ENCODE measurements at places on chromosomes 2 and 18. TPM values are rescaled to one million over a fixed set of nuclear protein-coding genes. Genes with fewer than 3 reads are reported as not detected.

DNA sequence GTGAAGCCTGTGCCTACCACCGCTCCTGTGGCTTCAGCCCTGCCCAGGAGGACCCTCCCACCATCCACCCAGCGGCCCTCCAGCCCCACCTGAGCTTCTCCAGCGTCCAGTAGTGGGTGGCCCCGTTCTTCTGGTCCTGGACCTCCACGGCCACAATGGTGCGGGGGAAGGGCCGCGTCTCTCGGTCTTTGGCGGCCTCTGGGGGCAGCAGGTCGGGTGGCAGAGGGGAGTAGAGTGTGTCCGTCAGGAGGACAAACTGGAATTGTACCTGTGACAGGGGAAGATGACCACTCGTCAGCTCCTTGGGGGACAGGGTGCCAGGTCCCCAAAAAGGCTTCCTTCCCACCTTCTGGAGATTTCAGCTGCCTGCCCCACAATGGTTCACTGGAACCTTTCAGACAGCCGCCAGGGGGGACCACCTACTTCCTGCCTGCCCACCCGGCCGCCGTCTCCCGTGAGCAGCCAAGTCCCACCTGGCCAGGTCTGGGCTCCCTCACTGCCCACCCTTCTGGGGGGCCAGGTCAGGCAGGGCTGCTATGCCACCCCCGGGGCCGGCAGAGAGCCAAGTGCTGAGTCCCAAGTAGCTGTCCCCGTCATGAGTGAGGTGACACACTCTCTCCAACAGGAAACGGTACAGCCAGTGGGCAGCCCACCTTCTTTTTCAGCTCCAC, 59.3 kb downstream of the KIF1A start:
- DNase-seq: no peak

- DNase-seq: no peak
These were observed 418 bp downstream of the WDR75 start for GRCh38 chr2:189441709-189442074.

DNA sequence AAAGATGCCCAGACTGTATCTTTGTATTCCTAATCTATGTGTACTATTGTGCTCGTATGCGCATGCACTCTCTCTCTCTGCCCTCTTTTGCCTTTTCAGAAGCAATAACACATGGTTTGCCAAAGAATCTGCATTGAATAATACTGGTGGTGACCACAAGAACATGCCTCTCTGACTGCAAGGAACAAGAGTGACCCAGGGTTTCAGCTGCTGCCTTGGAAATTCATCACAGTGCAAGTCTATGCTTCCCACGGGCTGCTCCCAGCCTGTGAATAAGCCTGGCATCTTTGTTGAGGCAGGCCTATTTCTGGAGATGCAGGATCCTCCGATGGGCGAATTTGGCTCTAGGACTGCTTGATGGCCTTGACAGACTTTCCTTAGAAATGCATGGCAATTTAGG, 689.4 kb upstream of the FANCL start:
- DNase-seq: no peak

GRCh38 chr2:200627110-200627770, 41.4 kb downstream of the AOX1 start:
- no peak for DNase-seq

DNA sequence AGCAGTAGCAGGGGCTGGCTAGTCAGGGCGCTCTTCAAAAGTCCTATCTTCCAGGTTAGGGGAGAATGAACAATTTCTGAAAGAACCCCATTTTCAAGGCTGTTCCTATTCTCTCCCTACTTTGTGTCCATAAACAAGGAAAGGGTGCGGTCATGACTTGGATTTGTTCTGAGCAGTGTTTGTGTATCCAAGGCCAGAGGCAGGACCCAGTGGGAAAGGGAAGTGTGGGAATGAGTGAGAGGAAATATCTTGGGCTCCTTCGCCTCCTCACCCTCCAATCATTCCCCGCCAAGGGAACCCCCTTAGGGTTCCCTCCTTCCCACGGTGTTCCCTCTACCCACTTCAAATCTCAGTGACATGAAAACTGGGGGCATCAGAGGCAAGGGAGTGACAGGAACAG, 25.5 kb upstream of the SPTBN1 start:
- DNase-seq: no peak

DNA sequence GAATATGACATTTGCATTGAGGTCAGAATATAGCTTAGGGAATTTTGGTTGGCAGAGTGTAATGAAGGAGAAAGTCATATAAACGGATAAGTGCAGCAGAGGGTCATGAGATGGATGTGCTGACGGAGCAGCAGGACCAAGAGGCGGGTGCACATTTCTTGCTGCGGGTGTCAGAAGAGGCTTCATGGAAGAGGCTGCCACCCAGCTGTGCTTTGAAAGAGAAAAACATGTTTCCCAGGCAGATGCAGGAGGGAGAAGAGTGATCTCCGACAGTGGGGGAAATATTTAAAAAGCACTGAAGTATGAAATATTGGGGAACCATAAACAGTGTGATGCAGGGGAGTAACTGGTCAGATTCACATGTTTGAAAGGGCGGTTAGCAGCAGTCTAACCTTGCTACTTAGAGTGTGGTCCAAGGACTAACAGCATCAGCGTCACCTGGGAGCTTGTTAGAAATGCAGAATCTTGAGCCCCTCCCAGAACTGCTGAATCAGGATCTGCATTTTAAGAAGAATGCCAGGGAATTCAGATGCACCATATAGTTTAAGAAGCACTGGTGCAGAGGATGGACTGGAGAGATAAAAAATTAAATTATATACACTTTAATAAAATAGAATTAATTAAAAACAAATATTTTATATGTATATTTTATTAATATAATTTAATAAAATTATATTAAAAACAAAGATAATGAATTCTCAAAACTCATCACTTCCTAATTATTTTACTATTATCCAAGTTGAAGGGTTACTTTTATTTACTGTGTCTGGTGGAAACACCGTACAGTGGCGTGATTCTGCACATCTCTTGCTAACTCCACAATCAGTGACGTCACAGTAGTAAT, 36.1 kb upstream of the SCYGR1 start:
- no peak for DNase-seq

HS6ST1 gene
- total RNA-seq: 25.5 TPM

NGEF gene
- total RNA-seq: not detected

SRD5A2 gene
- total RNA-seq: not detected

DSC2 gene
- not detected for total RNA-seq

POU3F3 gene
- total RNA-seq: not detected

SH3RF3 gene
- not detected for total RNA-seq

CACNB4 gene
- 0.64 TPM for total RNA-seq

CTAGE1 gene
- total RNA-seq: not detected

KHK gene
- total RNA-seq: 2.5 TPM
